Renal pelvis (tissue), 12 donors: ENCODE measurements at places on chromosomes 2 and 18. TPM values are rescaled to one million over a fixed set of nuclear protein-coding genes. Genes with fewer than 3 reads are reported as not detected.

GRCh38 chr2:52510432-52510831, 1257.2 kb upstream of the CHAC2 start:
- no peak for DNase-seq

The PROM2 gene
- polyA plus RNA-seq: 34.1 TPM

DNA sequence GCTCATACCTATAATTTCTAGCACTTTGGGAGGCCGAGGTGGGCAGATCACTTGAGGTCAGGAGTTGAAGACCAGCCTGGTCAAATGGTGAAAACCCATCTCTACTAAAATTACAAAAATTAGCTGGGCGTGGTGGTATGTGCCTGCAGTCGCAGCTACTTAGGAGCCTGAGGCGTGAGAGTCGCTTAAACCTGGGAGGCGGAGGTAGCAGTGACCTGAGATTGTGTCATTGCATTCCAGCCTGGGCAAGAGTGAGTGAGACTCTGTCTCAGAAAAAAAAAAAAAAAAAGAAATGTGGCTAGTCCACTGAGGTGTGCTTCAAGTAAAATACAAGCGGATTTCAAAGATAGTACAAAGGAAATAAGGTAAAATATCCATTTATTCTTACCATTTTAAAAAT, 46.2 kb downstream of the RBKS start:
- no peak for DNase-seq

DNA sequence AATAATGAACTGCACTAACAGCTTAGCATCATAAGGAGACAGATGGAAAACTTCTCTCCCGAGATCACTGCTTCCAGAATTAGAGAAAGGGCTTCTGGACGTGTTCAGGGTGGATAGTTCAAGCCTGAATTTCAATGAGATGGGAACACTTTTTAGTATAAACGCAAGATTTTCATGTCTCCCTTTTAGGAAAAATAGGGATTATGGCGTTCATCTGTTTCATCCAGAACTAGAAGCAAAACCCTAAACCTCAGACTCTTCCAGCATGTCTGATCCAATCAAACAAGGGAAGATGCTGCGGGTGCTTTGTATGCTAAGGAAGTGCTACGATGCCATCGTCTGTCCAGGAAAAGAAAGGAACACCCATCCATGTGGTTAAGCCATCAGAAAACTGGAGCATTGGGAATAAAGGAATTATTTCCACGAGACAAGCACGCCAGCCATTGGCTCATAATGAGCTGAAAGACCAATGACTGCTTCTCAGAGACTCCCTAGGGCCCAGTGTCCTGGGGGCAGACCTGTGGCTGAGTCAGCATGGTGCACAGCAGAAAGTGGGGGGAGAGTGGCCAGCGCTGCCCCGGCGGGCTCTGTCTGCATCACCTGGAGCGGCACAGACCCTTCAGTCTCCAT, 65.9 kb upstream of the AFF3 start:
- no peak for DNase-seq

DNA sequence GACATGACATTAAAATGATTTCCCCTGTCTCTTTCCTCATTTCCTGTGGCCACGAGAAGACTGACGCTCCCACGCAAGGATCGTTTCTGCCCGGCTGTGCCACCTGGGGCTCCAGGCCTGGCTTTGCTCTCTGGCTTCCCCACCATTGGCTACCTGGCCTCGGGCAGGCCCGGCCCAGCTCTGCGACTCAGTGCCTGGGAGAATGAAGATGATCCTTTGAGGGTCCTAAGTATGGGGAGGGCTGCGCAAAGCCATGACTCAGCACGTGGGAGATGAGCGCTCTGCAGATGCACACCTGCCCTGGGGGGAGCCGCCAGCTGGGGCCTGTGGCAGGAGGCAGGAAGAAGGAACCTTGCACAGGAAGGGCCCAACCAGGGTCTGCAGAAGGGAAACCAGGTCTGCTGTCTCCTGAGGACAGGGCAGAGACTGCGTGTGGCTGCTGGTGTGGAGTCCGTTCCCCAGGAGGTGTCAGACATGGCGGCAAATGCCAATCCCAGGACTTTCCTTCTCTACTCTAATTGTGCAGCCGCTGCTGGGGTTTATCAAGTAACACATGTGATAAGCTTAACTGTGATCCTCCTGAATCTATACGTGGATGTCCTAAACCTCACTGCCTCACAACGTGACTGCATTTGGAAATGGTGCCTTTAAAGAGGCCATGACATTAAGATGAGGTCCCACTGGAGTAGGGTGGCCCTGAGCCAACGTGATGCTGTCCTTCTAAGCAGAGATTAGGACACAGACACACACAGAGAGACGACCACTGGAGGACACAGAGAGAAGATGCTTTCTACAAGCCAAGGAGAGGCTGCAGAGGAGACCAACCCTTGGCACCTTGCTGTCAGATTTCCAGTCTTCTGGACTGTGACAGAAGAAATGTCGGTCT, 32.9 kb downstream of the MBP start:
- no peak for DNase-seq

- DNase-seq: no peak
These were observed 99.6 kb downstream of the KCTD1 start for GRCh38 chr18:26448714-26449159.

The NR4A2 gene
- 0.60 TPM for polyA plus RNA-seq
